ENCODE measurements at places on chromosomes 16 and 17. TPM values are rescaled to one million over a fixed set of nuclear protein-coding genes. Genes with fewer than 3 reads are reported as not detected.

Gene PIRT
- total RNA-seq = not detected

Gene PDIA2
- 0.54 TPM for total RNA-seq

GRCh38 chr16:89257757-89258465 lies 40.4 kb downstream of the ZNF778 start:
- DNase-seq = no peak

Gene CNTNAP1
- total RNA-seq = 2.2 TPM

DNA sequence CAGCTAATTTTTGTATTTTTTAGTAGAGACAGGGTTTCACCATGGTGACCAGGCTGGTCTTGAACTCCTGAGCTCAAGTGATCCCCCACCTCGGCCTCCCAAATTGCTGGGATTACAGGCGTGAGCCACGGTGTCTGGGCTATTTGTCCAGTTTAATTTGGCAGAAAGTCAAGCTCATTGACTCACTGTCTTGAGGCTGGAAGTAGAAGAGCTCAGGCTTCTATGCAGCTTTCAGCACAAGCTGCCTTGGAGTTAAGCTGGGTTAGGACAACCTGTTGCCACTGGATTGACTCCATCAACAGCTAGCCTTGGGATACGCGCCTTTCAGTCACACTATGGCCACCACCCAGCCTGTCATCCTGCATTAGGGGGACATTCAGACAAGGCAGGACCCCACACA lies 76.2 kb upstream of the DNAH17 start:
- DNase-seq = no peak

- DNase-seq = no peak
Observed at GRCh38 chr16:69399361-69399760, 13.6 kb upstream of the TERF2 start.

Gene DYNLL2
- 33.3 TPM for total RNA-seq

GRCh38 chr17:45123076-45123770 lies 9.1 kb downstream of the PLCD3 start:
- no peak for DNase-seq
